Kidney tubule cell (primary cell): ENCODE measurements at places on chromosomes 1 and 21.

GRCh38 chr1:67159233-67159632, 7.0 kb upstream of the IL23R start:
- peak; percentile 38 for DNase-seq

DNA sequence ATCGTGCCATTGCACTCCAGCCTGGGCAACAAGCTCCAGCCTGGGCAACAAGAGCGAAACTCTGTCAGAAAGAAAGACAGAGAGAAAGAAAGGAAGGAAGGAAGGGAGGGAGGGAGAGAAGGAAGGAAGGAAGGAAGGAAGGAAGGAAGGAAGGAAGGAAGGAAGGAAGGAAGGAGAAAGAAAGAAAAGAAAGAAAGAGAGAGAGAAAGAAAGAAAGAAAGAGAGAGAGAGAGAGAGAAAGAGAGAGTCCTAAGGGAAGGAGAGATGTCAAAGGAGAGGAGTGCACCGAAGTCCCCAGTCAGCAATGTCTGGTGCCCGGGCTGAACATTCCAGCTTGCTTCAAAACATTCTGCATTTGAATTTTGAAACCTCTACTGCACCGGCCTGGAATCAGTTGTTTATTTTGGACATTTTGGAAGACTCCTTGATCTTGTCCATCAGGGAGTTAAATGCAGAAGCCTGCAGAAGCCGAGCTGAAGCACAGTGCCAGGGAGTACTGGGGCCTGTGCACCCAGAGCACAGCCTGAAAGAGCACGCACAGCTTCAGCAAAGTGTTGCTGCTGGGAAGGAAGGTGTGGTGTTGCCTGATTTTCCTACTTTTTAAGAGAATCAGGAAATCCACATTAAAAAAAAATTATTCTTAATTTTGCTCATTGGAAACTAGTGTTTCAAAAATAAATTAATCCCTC, 3.7 kb upstream of the IGSF3 start:
- no peak for DNase-seq

DNA sequence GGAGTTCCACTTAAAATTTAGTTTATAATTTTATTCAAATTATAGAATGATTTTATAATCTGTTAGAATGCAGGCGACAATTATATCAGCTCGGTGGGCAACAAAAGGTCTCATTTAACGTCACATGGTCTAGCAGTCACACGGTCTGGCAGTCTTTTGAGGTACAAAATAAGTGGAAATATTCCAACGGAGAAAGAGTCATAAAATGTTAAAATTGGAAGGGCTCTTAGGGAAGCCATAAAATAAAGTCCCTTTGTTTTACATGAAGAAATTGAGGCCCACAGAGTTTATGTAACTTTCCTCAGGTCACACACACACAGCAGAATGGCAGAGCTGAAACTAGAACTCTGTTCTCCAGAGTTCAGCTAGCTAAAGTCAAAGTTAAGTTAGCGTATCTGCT, 84.4 kb upstream of the QSOX1 start:
- no peak for DNase-seq

- DNase-seq, result no peak
Measured at GRCh38 chr1:84975035-84975434, 21.9 kb downstream of the MCOLN2 start.

DNA sequence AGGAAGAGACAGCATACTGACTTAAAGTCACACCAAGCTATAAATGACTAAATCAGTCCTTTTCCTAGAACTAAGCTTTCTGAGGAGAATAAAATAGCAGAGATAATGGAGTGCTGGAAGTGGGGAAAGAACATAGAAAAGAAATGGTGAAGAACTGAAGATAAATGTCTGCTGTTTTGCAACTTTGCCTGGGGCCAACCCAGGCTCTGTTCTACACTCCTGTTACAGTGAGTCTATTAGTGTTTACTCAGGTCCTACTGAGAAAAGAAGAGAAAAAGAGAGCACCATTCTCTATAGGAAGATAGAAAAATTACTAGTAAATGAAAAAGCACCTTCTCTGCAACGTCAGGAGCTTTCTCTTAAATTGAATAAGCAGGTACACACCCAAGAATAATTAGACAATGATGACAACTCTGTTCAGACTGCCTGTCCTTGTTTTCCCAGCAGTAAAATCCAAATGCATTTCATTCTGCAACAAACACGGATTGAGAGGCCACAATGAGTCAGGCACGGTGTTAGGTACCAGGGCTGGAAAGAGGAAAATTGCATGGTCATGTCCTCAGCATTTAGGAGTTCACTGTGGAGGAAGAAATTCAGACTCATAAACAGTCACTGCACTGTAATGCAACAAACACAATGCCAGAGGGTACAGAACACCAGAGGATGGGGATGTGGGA, 139.4 kb upstream of the CAMK1G start:
- no peak for DNase-seq

GRCh38 chr1:115237023-115237422, 101.0 kb downstream of the NGF start:
- DNase-seq, result no peak

GRCh38 chr1:39995973-39996393, 41.0 kb downstream of the MFSD2A start:
- DNase-seq, result no peak

DNA sequence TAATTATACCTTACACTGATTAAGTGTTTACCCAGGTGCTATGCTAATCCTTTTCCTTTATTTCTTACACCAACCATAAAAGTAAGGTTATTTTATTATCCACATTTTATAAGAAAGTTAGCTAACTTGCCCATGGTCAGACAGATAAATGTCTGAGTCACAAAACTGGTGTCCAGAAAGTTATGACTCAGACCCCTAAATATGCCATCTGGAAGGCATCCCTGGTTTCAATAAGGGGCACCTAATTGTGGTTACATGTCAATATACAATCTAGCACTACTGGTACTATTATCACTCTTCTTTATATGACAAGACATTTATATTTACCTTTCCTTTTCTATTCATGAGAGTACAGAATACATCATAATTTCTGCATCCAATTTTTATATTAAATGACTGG, 496.5 kb upstream of the ADGRL2 start:
- DNase-seq, result peak; percentile 78

DNA sequence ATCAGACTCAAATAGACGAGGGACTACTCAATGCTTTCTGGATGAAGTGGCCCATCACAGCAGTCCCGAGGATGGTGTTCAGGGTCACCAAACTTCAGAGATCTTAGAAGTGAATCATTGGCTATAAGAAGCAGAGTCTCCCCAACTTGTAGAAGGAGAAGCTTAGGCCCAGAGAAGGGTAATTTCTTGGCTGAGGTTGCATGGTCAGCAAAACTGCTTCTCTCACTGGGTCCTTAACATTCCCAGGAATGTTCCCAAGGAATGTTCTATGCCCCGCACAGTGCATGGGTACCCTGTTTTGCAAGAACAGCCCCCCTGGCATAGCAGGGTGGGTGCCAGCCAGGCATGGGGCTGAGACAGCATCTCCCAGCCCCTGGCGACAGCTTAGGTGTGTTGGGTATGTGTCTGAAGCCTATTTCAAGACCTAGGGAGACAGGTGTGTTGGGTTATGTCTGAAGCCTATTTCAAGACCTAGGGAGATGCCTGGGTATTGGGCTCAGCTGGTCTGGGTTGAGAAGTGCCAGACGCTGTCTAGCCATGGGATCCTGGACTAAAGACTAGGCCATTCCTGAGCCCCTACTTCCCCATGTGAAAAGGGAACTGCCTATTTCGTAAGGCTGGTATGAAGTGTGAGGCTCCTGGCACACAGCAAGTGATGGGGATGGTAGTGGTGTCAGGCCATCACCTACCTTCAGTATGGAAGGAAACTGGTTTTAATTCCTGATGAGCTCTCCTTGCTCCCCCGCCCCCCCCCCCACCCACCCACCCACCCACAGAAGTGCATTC, 26.1 kb downstream of the PADI6 start:
- no peak for DNase-seq

DNA sequence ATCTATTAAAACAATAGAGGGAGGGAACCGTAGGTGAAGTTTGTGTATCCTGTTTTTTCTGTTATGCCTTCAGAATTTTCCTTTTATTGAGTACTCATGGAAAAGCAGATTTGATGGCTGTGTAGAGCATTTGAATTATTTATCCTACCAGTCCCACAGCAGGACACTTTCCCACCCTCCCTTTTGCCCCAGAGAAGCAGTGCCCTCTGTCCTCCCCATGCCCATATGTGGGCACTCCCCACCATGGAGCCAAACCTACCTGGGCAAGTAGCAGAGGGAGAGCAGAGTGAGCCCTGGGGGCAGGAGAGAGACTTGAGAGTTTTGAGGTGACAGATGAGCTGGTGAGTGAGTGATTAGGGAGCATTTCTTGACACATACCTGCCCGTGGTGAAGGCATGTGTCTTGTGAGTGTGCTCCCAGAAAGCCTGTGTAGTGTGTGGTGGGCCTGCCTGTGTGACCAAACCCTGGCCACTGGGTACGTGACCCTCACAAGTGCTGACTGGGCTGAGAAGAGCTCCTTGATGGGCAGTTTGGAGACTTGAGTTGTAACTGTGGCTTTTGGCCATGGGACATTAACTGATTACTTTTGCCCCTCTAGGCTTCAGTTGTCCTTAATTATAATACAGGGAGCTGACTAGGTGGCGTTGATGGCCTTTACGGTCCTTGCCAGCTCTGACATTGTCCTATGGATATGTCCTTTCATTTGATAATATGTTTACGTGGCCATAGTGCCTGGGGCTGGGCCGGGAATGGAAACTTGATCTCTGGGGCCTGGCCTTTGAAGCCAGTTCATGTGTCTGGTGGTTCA, 3.6 kb downstream of the PSEN2 start:
- DNase-seq, result no peak

DNA sequence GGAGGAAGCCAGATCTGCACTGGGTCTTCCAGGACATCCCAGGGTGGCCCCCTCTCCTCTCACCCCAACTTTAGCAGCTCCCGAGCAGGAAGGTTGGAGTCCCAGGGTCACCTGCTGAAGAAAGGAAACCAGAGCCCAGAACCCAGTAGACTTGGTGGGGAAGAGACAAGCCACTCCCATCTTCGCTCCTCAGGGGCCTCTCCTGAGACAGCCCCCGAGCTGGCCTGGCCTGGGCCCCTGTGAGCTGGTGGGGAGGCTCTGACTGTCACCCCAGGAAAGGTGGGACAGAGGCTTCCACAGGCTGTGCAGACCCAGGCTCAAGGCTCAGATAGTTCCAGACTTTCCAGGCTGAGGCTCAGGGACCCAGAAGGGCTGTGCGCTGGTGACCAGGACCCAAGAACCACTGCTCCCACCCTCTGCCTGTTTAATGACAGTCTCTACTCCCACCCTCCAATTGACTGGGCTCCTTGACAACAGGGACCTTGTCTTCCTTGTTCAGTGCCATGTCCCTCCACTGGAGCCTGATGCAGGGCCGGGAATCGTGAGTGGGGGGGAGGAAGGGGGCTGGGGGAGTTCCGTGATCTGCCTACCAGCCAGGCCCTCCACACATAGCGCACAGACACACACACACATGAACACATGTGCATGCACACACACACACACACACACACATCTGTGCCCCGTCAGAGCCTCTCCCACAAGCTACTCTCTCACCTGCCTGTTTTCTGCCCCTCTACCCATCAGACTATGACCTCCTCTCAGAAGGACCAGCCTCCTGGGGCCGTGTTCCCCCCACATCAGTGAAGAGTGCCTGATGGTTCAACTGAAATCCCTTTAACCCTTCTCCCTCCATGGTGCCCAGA, 401.2 kb downstream of the MATN1 start:
- no peak for DNase-seq

GRCh38 chr1:243179720-243180119, 75.4 kb downstream of the CEP170 start:
- no peak for DNase-seq

GRCh38 chr21:17590430-17590829, 22.3 kb downstream of the BTG3 start:
- no peak for DNase-seq

DNA sequence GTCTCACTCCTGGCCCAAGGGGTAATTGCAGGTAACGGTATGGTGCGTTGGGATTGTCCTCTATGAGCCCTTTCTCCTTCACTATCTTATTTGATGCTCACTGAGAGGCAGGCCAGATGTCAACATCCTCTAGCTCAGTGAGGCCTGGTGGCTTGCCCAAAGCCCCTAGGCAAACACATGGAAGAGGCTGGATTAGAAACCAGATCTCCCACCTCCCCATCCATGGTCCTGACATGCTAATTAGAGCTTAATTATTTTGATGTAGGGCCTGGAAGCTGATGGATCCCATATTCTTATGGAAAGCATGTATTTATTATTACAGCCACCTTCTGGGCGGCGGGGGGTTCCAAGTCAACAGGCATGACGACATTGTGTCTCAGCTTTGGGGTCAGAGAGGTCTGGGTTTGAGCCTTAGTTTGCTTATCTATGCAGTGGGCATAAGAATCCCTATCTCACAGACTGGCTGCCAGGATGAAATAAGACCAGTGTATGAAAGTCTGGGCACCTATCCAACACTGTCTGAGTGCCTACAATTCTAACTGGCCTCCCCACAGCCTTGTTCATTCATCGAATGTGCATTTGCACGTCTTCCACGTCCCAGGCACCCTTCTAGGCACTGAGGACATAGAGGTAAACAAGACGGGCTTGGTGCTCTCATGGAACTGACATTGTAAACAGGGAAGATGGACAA, 6.2 kb downstream of the SMPDL3B start:
- DNase-seq, result no peak

DNA sequence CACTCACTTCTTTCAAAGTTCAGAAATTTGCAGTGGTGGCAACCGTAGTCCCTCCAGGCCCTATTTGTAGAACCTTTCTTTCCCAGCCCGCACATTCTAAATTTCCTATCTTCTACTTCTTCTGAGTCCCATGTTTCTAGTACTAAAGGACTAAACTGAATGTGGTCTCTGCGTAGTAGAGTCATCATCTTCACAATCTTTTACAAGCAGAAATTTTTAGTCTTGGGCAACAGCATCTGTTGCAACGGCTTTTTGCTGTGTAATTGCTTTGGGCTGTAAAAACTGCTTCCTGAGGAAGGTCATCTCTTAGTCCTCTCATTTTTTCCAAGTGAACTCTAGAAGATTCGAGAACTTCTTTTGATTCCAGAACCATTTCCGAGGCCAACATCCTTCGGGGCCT, 23.9 kb downstream of the VAV3 start:
- DNase-seq, result no peak

DNA sequence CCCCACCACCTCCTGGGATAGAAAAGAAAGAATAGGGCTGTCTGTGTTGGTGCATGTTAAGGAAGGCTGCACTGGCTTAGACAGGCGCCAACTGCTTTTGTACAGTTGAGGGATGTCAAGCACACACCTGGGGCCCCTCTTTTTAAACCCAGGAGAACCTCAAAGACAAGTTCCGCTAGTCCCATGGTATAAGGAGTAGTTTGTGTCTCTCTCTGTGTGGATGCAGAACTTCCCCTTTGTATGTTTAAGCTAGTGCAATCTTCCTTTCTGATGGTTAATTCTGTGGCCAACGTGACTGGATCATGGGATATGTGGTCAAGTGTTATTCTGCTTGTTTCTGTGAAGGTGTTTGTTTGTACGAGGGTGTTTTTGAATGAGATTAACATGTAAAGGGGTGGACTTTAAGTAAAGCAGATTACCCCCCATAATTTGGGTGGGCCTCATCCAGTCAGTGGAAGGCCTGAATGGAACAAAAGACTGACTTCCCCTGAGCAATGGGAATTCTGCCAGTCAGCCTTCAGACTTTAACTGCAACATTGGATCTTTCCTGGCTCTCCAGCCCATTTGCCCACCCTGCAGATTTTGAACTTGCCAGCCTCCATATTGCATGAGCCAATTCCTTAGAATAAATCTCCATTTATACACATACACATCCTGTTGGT, 9.5 kb upstream of the DUSP10 start:
- DNase-seq, result no peak

GRCh38 chr1:98251497-98251896, 330.7 kb upstream of the DPYD start:
- DNase-seq, result no peak

- no peak for DNase-seq
Measured at GRCh38 chr1:43276673-43277072, 6.9 kb downstream of the TMEM125 start.

- no peak for DNase-seq
Measured at GRCh38 chr1:5850503-5850902, 141.7 kb downstream of the NPHP4 start.
